Upper lobe of right lung (tissue), 1 donor: ENCODE measurements at places on chromosomes 12 and 14.
A peak's percentile ranks its signal among the peaks of the same experiment; 100 is the strongest.

DNA sequence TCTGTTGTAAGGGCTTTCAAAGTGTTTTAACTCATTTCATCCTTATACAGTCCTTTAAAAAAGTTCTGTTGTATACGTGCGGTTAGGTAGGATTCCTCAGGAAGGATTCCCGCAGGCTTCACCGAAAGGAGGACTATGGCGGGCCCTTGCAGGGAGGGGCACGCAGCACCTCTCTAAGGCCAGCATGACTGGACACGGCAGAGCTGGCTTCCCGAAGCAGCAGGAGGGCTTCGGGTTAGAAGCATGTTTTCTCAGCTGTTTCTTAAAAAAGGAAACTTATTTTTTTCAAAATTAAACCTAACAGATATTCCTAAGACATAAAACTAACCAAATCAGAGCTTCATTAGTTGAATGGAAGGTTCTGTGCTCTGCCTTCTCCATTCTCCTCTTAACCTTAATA is 21.3 kb downstream of the IQSEC3 start:
- no peak overlapping the region for H3K27ac ChIP-seq
- H3K4me1 ChIP-seq, result no peaks in the 10 kb centered on the region
- no peaks in the 10 kb centered on the region for H3K27me3 ChIP-seq
- no peak for DNase-seq
- H3K4me3 ChIP-seq, result no peak overlapping the region
- H3K36me3 ChIP-seq, result no peaks in the 10 kb centered on the region

DNA sequence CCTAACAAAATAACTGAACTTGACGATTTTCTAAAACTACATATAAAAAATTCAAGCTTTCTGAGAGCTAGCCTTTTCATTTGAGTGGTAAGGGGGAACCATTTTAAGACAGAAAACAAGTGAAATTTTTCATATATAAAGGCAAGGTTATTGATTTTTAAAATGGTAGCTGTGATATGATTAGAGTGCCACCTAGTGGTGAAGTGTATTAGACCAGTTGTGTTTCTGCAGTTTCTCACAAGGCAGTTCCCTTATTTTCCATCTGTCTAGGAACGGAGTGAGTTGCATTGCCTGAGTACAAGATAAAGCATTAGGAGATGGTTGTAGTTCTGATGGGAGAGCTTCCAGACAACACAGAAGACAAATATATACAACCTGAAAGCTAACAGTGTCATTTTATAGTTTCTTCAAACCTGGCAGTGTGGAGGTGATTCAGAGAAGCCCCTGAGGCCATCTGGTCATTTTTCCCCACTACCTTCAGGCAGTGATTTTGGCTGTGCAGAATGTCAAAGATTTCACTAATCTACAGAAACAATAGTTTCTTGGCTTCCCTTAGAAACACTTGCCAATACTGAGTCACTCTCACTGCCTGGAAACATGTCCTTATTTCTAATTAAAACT is 180.8 kb downstream of the C12orf50 start:
- DNase-seq, result no peak
- H3K27ac ChIP-seq, result no peak overlapping the region
- no peaks in the 10 kb centered on the region for H3K36me3 ChIP-seq
- H3K4me1 ChIP-seq, result no peaks in the 10 kb centered on the region
- H3K4me3 ChIP-seq, result no peak overlapping the region
- no peaks in the 10 kb centered on the region for H3K27me3 ChIP-seq

- H3K27ac ChIP-seq, result no peak overlapping the region
- H3K4me1 ChIP-seq, result no peaks in the 10 kb centered on the region
- no peak overlapping the region for H3K4me3 ChIP-seq
- H3K36me3 ChIP-seq, result no peaks in the 10 kb centered on the region
Measured at GRCh38 chr12:131379738-131380137, 331.2 kb upstream of the SFSWAP start.

GRCh38 chr12:43063650-43064049 is 474.1 kb upstream of the PRICKLE1 start:
- no peaks in the 10 kb centered on the region for H3K27me3 ChIP-seq
- H3K4me3 ChIP-seq, result no peak overlapping the region
- no peak overlapping the region for H3K27ac ChIP-seq
- H3K36me3 ChIP-seq, result no peaks in the 10 kb centered on the region
- no peak for DNase-seq

- H3K36me3 ChIP-seq, result no peaks in the 10 kb centered on the region
- H3K4me3 ChIP-seq, result no peak overlapping the region
- no peak for DNase-seq
Measured at GRCh38 chr12:104427547-104427938, 29.2 kb upstream of the CHST11 start.

DNA sequence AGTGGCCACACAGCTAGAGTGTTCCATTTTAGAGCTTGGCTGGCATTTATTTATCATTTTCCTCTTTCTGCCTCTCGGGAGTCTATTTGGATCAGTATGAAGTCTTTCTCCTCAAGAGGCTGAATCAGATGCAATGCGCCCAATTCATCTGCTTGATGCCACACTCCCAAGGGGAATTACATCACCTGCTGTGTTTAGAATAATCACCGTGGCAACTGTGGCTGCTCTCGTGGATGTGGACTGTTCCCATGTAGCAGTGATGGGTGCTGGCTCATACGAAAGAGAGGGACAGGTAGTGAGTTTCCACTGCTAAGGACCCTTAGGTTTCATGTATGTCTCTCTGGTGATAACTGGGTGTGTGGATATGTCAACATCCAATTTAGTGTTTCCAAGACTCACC is 70.7 kb downstream of the SRRM4 start:
- no peak for DNase-seq
- H3K27me3 ChIP-seq, result no peaks in the 10 kb centered on the region
- no peak overlapping the region for H3K4me3 ChIP-seq
- H3K27ac ChIP-seq, result no peak overlapping the region
- no peaks in the 10 kb centered on the region for H3K4me1 ChIP-seq

DNA sequence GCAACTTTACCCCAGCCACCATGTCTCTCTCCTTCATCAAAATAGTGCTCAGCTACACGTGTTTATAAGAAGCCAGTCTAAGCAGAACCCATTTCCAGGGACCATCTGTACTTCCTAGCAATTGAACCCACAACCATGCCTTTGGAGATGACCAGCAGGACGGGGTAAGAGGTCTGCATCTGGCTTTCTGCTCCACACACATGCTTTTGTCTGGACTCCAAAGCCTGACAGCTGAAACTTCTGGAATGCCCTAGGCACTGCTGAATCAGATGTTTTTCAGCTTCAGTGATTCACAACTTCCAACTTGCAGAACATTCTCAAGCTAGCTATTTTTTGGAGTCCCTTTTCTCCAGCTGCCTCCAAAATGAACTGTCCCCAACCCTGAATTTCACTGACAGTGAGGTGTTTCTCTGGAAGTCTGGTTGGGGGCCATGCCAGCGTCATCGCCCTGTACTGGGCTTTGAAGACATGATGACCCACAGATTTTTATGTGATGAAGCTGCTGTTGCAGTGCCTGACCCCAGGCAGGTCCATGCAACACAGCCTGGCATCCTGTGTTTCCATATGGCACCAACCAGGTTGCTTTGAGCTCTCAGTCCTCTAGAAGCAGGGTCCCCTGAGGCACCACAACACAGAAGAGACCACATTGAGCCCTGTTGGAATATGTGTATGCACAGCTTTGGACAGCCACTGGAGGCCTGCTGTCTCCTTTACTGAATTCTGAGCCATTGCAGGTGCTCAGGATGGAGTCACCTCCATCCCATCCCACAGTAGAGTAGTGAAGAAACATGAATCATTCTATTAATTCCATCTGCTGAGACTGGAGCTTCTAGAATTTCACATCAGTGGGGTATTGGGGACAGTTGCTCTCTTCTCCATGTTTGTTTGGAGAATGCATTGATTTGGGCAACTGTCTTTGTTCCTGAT is 80.2 kb downstream of the NUAK1 start:
- no peak overlapping the region for H3K4me3 ChIP-seq
- H3K27me3 ChIP-seq, result no peaks in the 10 kb centered on the region
- no peak overlapping the region for H3K27ac ChIP-seq

DNA sequence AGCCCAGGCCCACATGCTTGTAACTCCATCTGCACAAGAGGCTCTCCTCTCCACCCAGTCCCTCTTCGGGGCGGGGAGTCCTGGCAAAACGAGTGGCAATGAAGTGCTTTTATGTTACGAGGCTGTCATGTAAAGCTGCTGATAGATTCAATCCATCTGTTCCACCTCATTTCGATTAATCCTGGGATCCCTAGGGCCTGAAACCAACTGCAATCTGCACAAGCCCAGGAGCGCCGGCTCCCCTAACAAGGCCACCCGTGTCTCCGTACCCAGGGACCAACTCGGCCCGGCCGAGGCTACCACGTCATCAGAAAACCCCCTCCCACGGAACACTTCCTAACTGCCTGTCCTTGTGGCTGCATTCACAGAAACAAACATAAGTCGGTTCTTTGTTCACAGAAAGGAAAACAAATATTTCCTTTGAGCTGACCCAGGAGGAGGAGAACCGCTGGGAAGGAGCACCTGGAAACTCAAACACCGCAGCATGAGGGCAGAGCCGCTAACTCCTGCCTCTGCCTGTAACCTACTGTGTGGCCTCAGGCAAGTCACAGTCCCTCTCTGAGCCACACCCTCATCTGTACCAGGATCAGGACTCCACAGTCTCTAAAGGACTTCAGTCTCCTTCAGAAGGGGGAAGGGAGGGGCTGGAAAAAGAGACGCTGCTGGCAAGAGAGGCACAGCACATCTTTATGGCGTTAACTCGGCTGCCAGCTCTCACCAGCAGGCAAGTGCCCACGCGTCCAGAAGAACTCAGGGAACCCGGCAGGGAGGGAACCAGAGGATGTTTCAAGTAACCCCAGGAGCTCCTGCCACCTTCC is 47.8 kb downstream of the CCDC88C start:
- H3K4me3 ChIP-seq, result peak overlapping the region; percentile 15
- H3K27ac ChIP-seq, result peak overlapping the region; percentile 47
- DNase-seq, result no peak
- H3K4me1 ChIP-seq, result peaks cover 75% of the 10 kb centered on the region
- H3K36me3 ChIP-seq, result no peaks in the 10 kb centered on the region

DNA sequence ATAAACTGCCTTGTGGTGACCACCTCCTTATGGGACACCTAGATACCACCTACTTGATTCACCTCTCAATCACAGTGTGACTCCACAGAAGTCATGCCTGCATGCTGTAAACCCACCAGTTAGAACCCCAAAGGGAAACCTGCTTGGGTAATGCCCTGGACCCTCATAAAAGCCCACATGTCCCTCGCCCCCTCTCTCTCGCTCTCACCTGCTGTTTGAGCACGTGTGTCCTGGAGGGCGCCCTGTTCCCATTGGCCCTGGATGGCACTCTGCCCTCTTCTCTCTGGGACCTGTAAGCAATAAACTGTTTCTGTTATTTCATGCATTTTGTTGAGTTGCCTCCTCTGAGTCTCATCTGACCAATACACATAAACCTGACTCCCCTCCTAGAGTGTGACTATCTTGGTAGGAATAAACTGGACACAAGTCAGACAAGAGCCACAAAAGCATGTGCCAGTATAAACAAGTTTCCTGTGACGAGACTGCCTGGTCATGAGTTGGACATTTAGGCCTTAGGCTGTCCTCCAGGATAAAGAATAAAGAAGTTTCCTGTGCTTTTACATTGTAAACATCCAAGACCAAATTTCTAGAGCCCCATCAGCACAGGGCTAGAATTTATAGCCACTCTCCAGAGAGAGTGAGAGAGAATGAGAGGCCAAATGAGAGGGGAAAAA is 8.6 kb downstream of the IFI27L2 start:
- no peaks in the 10 kb centered on the region for H3K27me3 ChIP-seq
- DNase-seq, result no peak
- no peak overlapping the region for H3K4me3 ChIP-seq
- H3K36me3 ChIP-seq, result no peaks in the 10 kb centered on the region
- H3K4me1 ChIP-seq, result peaks cover under 1% of the 10 kb centered on the region

- no peak for DNase-seq
- no peaks in the 10 kb centered on the region for H3K4me1 ChIP-seq
- no peak overlapping the region for H3K4me3 ChIP-seq
- no peaks in the 10 kb centered on the region for H3K27me3 ChIP-seq
- H3K36me3 ChIP-seq, result no peaks in the 10 kb centered on the region
- no peak overlapping the region for H3K27ac ChIP-seq
Measured at GRCh38 chr12:78721906-78722305, 142.7 kb upstream of the SYT1 start.

DNA sequence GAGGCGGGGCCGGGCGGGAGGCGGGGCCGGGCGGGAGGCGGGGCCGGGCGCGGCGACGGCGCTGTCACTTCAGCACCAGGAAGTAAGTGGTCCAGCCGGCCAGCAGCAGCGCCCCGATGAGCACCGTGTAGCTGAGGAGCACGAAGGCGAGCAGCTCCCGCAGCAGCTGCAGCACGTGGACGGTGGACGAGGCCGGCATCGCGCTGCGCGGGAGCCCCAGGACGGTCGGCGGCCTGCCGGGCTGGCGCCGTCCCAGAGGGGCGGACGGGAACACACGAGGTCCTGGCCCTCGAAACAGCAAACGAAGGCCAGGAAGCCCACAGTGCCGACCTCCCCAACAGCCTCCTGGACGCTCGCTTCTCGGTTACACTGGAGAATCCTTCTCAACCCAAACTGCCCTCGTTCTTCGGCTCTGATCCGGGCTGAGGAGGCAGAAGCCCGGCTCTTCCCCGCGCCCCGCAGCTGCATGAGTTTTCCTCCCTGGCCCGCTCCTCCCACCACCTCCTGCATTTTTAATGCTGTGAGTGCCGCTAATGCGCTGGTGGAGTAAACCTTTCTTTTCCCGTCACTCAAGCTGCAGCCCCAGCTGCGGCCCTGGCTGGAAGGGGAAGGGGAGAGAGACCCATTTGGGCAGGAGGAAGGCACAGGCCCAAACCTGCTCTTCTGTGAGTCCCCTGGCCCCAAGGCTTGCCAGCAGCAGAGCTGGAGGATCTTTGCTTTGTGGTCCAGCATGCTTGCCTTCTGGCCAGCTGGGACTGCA is 694 bp upstream of the DIABLO start:
- peak overlapping the region; percentile 56 for H3K4me3 ChIP-seq
- peaks cover 36% of the 10 kb centered on the region for H3K36me3 ChIP-seq
- no peaks in the 10 kb centered on the region for H3K27me3 ChIP-seq
- H3K27ac ChIP-seq, result no peak overlapping the region
- peaks cover 15% of the 10 kb centered on the region for H3K4me1 ChIP-seq

DNA sequence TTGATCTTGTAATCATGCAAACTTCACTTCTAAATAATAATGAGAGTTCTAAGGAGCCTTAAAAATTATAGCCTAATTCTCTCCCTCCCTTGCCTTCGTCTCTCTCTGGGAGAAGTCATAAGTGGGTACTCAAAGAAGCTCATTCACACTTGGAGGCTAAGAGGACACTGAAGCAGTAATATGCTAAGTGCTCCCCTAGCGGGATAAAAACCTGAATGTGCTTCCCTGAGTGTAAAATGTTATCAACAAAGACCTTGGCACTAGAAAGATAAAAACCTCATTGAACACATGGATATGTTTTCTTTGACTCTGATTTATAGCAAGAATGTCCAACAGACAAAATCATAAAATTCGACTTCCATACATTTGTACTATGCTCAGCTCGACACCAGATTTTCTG is 337.9 kb upstream of the NOVA1 start:
- DNase-seq, result no peak
- no peaks in the 10 kb centered on the region for H3K27me3 ChIP-seq
- H3K4me1 ChIP-seq, result no peaks in the 10 kb centered on the region
- H3K36me3 ChIP-seq, result no peaks in the 10 kb centered on the region

DNA sequence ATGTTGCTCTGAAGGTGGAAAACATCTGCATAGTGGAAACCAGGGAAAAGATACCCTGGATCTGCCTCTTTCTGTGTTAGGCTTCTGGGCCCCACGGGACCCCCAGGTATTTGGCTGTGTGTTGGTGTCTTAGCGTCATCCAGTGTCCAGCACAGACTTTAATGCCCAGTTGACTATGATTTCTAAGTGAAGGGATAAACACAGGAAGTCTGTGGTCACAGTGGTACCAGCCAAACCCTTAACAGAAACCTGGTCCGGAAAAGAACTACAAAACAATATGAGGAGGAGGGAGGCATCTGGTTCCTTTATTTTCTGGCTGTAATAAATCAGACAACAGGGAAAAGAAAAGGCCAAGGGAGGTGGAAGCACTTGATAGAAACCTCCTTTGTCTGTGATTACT is 56.4 kb downstream of the CMKLR1 start:
- DNase-seq, result no peak
- no peak overlapping the region for H3K4me3 ChIP-seq
- H3K36me3 ChIP-seq, result no peaks in the 10 kb centered on the region
- no peaks in the 10 kb centered on the region for H3K4me1 ChIP-seq
- H3K27ac ChIP-seq, result no peak overlapping the region
